ENCODE measurements at places on chromosomes 1 and 21.

GRCh38 chr1:82400521-82400920 lies 599.8 kb downstream of the ADGRL2 start:
- DNase-seq, result no peak

GRCh38 chr1:21289127-21289526 lies 1.1 kb downstream of the ECE1 start:
- no peak for DNase-seq

DNA sequence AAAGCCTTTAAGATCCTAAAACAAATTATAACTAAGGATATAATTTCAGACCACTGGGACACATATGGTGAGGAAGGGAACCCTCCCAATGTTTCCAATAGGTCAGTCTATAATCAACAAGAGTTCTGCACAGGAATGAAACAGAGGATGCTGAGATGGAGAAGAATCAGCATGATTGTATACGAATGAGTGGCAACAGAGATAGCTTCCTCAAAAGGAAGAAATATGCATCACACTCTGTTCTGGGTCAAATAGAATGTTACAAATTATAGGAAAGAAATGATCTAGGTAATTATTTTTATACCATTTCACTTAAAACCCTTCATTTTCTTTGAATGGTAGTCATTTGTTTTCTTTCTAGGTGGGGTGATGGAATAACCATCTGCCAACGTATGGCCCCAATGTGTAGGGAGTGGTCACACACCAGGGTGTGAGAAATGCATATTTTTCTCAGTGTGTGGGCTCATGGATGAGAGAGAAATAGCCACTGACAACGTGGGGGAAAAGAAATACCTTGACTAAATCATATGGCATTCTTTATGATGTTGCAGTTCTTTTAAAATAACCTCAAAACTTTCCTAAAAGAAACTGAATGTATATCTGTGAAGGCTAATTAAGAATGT lies 104.6 kb upstream of the IVNS1ABP start:
- no peak for DNase-seq

- peak; percentile 72 for DNase-seq
Observed at GRCh38 chr1:21234779-21235178, 55.5 kb downstream of the ECE1 start.

GRCh38 chr1:156839426-156840109 lies 19.3 kb downstream of the INSRR start:
- DNase-seq, result no peak

DNA sequence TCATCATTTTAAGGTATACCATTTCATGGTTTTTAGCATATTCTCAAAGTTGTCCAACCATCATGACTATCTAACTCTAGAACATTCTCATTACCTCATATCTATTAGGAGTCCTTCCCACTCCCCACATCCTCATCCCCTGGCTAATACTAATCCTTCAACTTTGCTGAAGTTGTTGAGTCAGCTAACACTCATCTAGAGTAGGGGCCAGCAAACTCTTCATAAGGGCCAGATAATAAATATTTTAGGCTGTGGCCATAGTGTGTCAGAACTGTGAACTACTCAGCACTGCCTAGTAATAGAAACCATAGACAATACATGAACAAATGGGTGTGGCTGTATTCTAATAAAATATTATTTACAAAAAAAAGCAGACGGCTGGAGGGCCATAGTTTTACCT lies 43.0 kb downstream of the TOR3A start:
- peak; percentile 60 for DNase-seq

GRCh38 chr1:111882986-111883560 lies 106.4 kb downstream of the KCND3 start:
- no peak for DNase-seq

DNA sequence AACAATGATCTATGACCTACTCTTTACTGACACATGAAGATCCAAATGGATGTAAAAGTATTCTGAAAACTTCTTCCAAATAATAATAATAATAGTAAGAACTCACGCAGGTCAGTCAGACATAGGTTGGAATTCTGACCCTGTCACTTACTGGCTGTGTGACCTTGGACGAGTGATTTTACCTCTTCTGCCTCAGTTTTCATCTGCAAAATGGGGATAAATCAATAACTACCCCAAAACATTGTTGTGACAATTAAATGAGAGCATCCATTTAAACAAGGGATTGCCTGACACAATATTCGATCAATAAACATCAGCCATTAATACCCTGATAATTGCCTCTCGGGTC lies 556 bp downstream of the MECR start:
- no peak for DNase-seq

- peak; percentile 74 for DNase-seq
Observed at GRCh38 chr1:121443001-121443540, 258.3 kb downstream of the SRGAP2C start.
